ENCODE measurements at places on chromosomes 3 and 15.
A peak's percentile ranks its signal among the peaks of the same experiment; 100 is the strongest.

DNA sequence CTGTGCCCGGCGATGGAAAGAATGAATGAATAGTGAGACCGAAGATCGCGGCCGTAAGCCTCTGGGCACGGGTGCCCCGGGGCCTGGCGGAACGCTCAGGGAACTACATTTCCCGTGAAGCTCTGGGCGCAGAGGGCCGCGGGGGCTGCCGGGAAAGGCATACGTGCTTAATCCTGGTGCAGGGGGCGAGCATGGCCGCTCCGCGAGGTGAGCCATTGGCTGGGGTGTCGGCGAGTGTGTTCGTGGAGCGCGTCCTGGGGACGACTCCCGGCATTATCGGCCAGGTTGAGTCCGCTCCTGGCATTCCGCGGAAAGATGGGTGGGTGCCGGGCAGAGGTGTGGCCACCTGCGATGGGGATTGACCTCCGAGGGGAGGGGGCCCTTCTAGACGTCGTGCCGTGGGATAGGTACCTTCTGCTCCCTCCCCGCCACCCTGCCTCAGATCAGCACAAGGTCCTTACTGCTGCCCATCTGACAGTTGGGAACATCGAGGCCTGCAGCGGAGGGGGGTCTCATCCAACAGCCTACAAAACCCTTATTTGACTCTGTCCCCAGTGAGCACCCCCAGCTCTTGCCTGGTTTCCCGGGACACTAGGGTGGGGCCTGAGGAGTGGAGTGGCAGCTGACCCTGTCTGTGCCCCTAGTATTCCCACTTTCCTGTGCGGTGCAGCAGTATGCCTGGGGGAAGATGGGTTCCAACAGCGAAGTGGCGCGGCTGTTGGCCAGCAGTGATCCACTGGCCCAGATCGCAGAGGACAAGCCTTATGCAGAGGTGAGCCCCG lies at the start of gene MPI:
TSS of gene MPI (plus strand) at position 160 of the 782 bp plus-strand sequence. CDS start at position 192, 32 bp downstream.
- DNase-seq = peak; percentile 78

GRCh38 chr3:150613709-150614480 lies 10.8 kb downstream of the SELENOT start:
- DNase-seq = no peak

- no peak for DNase-seq
These were observed 13.0 kb downstream of the MRPL46 start for GRCh38 chr15:88454236-88454635.

DNA sequence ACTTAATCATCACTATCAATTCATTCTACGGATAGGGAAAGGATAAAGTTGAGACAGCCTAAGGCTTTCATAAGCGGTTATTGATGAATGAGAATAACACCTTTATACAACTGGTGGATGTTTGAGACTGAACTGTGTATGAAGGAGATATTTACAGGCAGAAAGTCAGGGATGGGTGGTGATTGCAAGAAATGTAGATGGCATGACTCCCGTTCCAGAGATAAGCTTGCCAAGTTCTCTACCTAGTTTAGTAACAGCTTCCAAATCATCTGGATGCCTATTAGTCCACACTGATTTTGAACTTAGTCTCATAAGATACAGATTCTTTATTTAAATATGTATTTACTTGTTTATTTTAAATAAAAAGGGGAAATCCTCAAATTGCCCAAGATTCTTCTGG lies 358.8 kb downstream of the GAP43 start:
- no peak for DNase-seq

DNA sequence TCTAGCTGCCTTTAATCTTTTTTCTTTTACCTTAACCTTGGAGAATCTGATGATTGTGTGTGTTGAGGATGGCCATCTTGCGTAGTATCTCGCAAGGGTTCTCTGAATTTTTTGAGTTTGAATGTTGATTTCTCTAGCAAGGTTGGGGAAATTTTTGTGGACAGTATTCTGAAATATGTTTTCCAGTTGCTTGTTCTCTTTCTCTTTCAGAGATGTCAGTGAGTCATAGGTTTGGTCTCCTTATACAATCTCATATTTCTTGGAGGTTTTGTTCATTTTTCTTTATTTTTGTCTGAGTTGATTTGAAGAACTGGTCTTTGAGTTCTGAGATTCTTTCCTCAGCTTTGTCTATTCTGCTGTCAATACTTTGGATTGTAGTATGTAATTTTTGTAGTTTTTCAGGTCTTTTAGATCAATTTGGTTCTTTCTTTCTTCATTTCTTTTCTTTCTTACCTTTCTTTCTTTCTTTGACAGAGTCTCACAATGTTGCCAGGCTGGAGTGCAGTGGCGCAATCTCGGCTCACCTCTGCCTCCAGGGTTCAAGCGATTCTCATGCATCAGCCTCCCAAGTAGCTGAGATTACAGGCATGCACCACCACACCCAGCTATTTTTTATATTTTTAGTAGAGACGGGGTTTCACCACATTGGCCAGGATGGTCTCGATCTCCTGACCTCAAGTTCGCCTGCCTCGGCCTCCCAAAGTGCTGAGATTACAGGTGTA lies 366.4 kb upstream of the RASGRP1 start:
- no peak for DNase-seq

DNA sequence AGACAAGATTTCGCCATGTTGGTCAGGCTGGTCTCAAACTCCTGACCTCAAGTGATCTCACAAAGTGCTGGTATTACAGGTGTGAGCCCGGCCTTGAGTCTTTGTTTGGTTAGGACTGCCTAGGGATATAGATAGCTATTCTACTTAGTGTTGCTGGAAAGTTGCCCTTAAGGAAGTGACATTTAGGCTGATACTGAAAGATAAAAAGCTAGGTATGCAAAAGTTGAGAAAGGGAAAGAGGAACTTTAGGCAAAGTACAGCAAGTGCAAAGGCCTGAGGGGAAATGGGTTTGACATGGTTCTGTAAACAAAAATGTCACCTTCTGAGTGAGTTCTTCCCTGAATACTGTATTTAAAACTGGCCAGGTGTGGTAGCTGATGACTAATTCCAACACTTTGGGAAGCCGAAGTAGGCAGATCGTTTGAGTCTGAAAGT lies 111.5 kb downstream of the ZNF609 start:
- no peak for DNase-seq

DNA sequence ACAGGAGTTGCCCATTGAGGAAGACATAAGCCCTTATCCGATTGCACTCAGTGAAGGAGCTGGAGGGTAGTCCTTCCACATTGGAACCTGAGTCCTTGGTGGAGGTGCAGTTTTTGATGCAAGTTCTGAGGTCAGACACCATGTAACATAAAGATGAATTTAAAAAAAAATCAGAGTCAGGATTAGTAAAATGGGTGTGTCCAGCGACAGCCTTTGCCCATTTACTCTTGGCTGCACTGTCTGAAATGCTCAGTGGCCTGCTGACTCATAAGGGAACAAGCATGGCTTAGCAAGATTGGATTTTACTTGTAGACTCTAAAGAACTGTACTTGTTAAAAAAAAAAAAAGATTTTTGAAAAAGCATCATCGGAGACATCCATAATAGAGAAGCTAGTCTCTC lies 241.1 kb upstream of the TOPAZ1 start:
- no peak for DNase-seq

GRCh38 chr3:29349049-29349448 lies 68.2 kb downstream of the RBMS3 start:
- DNase-seq = no peak

GRCh38 chr15:77311618-77312398 lies 108.1 kb downstream of the PEAK1 start:
- no peak for DNase-seq

GRCh38 chr3:7744850-7745249 lies 756.8 kb upstream of the LMCD1 start:
- DNase-seq = no peak

- no peak for DNase-seq
These were observed 22.5 kb upstream of the KCNMB2 start for GRCh38 chr3:178513546-178514380.

DNA sequence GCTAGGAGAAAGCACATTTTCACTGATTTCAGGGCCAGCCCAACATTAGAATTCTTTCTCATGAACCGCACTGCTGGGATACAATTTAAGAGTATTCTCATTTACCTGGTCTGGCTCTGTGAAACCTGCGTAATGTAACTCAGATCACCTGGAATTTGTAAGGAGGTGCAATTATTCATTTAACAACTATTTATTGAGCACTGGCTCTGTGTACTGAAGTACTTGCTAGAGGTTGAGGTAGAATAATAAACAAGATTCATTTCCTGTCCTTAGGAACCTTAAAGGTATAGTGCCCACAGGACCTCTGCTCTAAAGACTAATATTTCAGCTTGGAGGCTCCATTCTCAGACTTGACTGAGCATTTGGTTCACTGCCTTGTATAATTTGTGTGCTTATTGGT lies 242.2 kb upstream of the ZPLD1 start:
- no peak for DNase-seq

GRCh38 chr3:187902041-187902471 lies 156.8 kb upstream of the BCL6 start:
- no peak for DNase-seq

GRCh38 chr3:36786921-36787890 lies 22.9 kb upstream of the DCLK3 start:
- no peak for DNase-seq

GRCh38 chr15:41811432-41812195 lies 16.3 kb upstream of the JMJD7 start:
- DNase-seq = peak; percentile 66

DNA sequence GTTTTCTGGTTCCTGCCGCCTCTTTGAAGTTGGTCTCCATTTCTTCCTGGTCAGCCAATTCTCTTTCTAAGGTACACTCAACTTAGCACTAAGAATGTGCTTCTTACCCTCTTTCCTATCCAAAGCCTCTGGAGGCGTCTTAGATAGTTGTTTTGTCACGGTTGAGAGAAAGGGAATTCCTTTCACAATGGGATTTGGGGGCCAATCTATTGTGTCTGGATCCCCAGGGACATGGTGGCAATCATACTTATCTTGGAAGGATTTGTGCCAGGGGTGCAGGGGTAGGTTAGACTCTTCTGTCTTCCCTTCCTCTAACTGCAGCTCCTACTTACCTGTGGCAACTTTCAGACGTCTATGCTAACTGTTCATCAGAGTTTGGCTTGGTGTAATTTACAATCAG lies 287.1 kb downstream of the SOX2 start:
- DNase-seq = no peak

- DNase-seq = no peak
These were observed 6.0 kb downstream of the C3orf62 start for GRCh38 chr3:49271047-49271446.

GRCh38 chr15:96121086-96121920 lies 209.2 kb upstream of the NR2F2 start:
- DNase-seq = no peak

DNA sequence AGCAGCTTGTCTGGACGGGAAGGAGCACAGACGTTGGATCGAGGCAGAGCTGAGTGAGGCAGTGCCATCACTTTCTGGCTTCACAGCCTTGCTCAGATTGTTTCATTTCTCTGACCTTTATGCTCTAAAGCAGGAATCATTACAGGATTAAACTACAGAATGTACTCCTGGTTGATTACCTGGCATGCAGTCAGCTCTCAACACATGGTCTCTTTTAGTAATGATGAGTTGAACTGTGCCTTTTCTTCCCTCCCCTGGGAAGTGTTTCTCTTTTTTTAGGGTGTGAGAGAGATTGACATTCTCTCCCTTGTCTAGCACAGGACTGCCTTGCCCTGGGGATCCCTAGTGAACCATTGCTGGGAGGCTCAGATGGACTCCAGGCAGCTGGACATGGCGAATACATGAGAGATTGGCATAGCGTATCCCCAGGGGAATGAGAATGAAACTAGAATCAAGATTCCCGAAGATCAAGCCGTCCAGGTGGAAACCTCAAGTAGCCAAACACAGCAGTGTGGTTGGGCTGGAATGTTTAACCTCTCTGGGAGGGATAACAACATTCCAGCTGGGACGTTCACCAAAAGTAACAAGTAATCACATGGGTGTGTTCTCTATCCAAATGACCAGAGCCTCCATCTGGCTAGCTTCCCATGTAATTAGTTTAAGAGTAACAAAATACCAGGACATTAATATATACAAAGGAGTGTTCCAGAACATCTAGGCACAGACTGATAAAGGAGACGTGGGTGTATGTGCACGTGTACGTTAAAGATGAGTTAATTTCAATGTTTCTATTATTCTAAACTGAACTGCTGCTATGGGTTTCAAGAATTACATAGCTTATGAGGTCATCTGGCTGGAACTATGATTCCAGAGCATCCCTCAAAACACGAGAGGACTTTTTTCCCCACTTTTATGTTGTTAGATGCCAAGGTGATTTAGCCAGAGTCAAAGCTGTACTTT lies 118.6 kb upstream of the NR2E3 start:
- no peak for DNase-seq

DNA sequence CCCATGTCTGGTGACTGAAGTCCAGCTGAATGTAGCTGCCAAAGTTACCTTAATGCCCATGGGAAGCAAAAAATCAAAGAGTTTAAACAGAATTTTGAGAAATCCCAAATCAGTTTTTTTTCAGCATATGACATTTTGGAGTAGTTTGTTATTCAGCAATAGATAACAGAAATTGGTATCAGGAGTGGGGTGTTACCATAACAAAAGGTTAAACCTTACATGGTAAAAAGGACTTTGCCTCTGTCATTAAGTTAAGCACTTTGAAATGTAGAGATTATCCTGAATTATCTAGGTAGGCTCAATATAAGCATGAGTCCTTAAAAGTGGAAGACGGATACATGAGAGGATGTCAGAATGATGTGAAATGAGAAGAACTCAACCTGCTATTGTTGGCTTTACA lies 32.1 kb downstream of the DTWD1 start:
- DNase-seq = no peak

DNA sequence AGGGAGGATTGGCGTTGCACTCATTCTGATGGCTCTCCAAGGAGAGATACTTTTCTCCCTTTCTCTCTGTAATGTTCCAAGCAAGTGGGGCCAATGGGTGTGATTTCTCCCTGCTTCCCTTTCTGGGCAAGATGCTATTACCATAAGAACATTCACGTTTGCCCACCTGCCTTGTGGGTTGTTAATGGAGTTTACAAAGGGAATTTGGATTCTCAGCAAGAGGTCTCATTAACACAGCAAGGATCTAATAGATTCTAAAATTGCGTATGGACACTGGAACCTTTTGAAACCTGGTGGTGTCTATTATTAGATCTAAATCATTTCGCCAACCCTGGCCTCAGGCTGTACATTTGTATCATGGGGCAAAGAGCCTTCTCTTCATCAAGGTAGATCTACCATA lies 74.1 kb downstream of the SLCO3A1 start:
- no peak for DNase-seq

DNA sequence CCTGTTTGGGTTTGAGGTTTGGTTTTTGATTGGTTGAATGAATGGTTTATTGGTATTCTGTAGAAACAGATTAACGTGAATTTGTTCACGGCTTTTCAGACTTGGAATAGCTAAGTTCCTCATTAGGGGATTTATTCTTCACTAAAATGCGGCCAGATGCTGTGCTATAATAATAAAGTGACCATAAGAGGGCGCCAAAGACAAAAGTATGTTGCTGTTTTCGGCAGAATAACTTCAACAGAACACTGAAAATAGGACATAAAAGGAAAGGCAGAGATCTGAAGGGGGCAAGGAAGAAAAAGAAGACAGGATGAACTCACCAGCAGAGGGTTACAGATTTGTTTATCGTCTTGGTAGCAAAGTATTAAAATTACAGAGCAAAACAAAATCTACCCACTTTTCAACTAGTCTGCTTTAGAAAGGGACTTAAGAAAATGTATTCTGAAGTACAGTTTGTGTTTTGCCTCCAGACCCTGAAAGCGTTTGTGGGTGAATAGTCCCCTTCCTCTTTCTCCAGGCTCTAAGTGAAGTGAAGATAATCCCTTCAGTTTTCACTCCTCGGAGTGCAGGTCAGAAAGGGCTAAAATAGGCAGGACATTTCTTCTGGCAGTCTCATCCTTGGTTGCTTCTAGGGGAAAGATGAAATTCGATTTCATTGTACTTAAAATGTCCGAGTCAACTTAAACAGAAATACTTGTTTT lies 147.6 kb downstream of the IL20RB start:
- peak; percentile 49 for DNase-seq

Measured in naive thymus-derived CD8-positive, alpha-beta T cell (primary cell).